ENCODE measurements at places on chromosomes 4 and X.

GRCh38 chrX:17397074-17397473 lies 22.1 kb downstream of the NHS start:
- no peak for DNase-seq

GRCh38 chrX:68918202-68918601 lies 89.4 kb downstream of the EFNB1 start:
- no peak for DNase-seq

DNA sequence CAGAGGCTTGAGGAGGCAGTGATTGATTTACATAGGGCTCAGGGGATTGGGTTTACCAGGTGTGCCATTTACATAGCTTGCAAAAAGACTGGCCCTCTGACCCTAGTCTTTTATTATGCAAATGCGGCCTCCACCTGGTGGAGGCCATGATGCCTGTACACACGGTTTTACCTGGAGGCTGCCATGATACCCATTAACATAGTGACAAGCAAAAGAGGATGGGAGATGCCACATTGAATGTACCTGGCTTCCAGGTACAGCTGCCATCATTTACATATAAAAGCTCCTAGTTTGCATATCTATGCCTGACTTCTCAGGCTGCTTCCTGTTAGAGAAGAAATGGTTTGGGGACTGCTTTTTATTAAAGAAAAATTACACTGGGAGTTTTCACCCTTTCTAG lies 72.0 kb downstream of the NEXMIF start:
- DNase-seq, result no peak

- no peak for DNase-seq
These were observed 1477.7 kb downstream of the RAPGEF2 start for GRCh38 chr4:160580581-160580980.

GRCh38 chrX:29662759-29663503 lies 552.4 kb upstream of the MAGEB2 start:
- DNase-seq, result no peak

- no peak for DNase-seq
These were observed 279.7 kb downstream of the CAMK2D start for GRCh38 chr4:113481820-113482219.

DNA sequence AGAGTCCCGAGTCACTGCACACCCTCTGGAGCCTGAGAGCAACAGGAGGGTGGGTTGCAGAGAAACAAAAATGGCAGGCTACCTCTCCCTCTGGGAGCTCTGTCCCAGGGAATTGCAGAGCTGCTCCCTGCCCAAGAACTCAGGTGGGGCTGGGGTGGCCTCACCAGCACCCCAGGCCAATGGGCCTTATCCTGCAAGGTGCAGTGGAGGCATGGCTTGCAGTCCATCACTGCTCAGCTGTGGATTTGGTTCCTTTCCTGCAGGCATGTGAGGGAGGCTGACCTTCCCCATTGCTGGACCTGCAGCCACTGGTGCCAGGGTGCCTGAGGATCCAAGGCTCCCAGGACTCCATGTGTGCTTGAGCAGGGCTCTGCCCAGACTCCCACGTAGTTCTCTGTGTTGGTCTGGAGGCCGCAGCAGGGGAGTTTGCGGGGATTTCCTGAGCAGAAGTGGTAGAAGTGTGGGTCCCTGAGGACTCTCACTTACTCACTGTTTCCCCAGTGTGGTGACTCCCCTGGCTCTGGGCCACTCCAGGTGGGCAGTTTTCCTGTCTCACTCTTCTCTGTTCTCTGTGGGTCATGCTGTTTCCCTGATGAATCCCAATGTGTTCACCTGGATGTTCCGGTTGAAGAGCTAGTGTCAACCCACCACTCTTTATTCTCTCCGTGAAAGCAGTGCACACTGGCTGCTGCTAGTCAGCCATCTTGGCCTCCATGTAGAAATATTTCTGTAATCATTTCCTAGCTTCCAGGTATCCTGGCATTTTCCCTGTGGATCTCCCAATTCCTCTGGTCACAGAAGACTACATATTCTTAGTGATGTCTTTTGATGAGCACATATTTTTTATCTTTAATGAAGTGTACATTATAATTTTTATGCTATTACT lies 82.3 kb downstream of the ARHGAP24 start:
- DNase-seq, result no peak

DNA sequence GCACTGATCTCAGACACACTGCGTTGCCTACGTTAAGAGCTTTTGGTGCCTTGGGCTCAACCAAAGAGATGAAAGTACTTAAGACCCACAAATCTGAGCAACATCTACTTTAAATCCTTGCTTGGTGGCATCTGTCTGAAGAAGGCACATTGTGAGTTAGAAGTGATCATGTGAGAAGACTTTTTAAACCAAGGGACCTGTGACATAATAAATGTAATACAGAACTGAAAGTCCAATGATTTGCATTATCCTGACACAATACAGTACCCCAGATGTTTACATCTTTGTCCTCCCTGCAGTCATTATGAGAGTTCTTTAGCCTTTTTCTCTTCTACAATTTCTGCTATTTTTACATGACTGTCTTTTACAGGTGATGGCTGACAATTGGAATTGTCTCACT lies 96.7 kb upstream of the FTHL17 start:
- no peak for DNase-seq

DNA sequence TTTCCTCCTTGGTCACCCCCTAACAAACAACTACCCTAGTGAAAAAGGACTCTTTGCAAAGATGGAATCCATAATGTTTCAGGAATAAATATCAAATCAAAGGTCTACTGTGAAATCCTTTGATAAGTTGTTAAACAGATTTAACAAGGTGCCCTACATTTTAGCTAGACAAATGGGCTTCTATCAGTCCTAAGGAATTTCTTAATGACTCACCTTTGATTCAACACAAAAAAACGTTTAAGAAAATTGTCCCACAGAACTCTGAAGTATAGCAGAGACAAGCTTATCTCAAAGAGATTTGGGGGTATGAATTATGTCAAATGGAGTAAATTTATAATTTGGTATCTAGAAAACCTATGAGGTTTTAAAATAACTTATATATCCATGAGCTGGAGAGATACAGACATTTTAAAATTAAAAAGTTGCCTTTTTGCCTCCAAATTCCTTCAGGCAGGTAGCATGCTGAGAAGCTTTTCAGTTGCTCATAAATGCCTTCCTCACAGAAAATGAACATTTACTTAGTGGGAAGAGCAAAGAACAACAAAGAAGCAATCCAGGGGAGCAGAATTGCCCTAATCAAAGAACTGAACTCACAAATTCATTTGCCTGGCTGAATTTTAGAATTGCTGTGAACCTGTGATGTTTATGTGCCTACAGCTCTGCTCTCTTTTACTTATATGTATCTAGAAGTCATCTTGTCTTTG lies 649.3 kb downstream of the STPG2 start:
- DNase-seq, result no peak

GRCh38 chr4:179110356-179110755 lies 1668.1 kb upstream of the AGA start:
- DNase-seq, result no peak

- DNase-seq, result no peak
These were observed 213.0 kb upstream of the FAT4 start for GRCh38 chr4:125101719-125102118.

DNA sequence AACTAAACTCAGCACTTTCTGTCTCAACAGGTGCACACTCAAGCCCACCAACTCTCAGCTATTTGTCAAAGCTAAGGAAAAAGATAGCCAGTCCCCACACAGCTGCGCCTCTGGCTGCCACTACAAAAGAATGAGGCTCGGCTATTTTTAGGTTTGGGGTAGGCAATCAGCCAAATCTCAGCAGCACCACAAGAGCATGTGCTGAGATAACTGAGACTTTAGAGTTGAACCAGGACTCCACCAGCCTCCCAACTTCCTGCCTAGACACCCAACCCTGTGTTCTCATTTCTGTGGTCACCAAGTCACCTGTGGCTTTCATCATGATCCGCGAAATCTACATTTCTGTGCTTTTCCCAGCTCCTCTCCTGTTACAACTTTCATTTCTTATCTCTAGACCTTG lies 28.0 kb downstream of the DMD start:
- no peak for DNase-seq
